ENCODE measurements at places on chromosomes 1 and 21.

- DNase-seq, result no peak
These were observed 66.4 kb upstream of the KLHDC7A start for GRCh38 chr1:18414321-18414720.

DNA sequence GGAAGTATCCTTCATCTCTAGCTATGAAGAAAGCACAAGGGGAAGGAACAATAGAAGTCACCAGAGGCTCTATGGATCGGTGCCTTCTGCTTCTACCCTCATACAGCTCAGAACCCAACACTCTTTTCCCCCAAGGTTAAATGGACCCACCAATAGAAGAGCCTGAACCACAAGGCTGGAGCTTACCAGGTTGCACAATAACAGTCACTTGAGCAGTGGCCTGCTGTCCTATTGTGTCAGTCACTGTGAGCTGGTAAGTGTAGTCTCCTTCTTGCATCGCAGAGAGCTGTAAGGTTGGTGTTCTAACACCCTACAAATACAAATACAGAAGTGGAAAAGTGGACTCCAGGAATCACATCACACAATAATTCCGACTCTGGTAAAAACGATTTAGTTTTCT, 103.0 kb downstream of the KIAA0319L start:
- DNase-seq, result no peak

DNA sequence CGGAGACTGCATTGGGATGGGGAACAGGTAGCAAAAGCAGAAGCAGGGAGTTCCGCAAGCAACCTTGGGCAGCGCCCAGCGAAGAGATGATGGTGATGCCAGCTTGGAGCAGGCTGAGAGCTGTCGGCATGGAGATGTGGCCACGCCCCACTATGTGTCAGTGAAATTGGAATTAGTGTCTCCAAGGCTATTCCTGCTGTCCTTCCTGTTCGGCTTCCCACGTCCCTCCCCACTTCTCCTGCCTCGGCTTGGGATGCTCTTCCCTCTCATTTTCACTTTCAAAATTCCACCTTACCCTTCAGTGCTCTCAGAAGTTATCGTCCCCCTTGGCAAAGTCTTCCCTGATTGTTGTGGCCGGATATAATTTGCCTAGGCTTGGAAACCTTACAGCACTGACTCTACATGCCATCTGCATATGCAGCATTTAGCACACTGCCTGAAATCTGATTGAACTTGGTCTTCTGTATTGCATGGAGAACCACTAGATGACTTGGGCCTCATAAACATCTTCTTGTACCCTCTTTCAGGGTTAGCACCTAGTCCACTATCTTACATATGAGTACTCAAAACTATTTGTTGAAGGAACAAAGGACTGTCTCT, 270.7 kb upstream of the RUNX1 start:
- no peak for DNase-seq

- peak; percentile 87 for DNase-seq
These were observed 5.1 kb upstream of the CLEC20A start for GRCh38 chr1:178501705-178502329.

DNA sequence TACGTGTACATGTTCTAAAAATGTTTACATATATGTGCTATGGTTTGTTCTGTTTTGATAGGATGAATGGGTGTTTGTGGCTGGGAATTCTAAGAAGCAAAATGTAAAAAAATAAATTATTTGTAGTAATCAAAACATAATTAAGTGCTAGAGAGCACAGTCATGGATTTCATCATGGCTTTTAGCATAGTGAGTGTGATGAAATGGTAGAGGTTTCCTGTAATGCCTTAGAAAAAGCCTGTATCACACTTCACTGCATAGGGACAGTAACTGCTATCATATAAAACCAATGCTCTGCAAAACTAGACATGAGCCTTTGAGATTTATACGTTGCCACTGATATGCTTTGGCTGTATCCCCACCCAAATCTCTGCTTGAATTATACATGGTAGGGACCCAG, 99.8 kb downstream of the PTGER3 start:
- DNase-seq, result no peak

- no peak for DNase-seq
These were observed 53.8 kb downstream of the STUM start for GRCh38 chr1:226602186-226603021.

GRCh38 chr1:49651136-49651535, 372.6 kb downstream of the AGBL4 start:
- DNase-seq, result no peak

- DNase-seq, result peak; percentile 86
These were observed 54.1 kb upstream of the SAMD11 start for GRCh38 chr1:869499-870244.

- DNase-seq, result no peak
These were observed 29.2 kb downstream of the CMPK1 start for GRCh38 chr1:47362828-47363227.

DNA sequence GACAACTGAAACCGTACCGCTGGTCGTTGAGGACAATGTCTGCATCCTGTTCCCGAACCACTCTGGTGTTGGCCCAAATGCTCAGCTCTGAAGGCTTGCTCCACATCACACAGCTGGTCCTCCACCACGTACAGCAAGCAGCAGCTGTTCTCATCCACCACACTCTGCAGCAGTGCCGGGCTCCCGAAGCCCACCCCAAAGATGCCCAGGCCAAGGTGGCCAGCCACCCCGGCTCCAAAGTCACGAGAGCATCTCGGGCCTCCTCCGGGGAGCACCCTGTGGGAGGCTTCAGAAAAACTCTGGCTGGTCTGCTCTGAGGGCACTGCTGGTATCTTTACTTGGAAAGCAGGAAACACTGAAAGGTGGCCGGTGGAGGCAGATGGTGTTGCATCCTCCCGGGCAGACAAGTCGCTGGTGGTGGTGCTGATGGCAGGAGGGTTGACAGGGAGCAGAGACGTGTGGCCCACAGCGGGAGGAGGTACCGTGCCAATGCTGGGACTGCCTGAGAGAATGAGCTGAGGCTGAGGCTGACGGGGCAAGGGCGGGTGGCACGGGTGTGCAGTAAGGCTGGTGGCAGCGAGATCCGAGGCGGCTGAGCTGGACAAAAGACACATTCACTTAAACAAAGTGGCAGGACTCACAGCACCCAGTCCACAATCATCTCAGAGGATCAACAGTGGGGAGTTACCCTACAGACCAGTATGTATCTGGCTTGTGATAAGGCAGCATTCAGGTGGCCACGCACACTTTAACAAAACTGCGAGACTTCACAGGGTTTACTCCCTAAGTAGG, 6.5 kb upstream of the CCDC27 start:
- DNase-seq, result no peak

- no peak for DNase-seq
These were observed 119.5 kb upstream of the CSF3R start for GRCh38 chr1:36602184-36602583.

DNA sequence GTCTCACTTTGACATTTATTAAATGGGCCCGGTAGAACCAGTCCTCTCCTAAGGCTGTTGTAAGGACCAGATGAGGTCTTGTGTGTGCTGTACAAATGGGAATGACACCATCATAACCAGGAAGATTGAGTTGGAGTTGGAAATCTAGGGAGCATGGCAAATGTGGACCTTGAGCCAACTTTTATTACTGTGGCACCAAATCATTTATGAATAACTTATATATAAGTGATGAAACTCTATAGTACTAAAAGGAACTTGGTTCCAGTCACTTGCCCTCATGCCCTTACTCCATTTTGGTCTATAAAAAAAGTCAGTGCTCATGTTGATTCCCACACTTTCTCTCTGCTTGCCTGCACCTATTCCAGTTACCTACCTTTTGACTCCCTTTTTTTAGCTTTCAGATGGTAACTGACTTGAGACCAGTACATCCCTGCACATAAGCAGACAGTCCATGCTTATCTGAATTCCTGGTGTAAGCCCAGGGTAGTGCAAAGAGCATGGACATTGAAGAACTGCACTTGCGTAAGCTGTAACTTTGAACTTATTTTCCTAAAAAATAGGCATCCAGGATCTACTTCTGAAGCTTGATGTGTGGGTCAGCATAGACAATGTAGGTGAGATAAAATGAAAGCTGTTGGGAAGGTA, 210.6 kb downstream of the PBX1 start:
- DNase-seq, result no peak

GRCh38 chr1:47351305-47351704, 17.7 kb downstream of the CMPK1 start:
- no peak for DNase-seq

DNA sequence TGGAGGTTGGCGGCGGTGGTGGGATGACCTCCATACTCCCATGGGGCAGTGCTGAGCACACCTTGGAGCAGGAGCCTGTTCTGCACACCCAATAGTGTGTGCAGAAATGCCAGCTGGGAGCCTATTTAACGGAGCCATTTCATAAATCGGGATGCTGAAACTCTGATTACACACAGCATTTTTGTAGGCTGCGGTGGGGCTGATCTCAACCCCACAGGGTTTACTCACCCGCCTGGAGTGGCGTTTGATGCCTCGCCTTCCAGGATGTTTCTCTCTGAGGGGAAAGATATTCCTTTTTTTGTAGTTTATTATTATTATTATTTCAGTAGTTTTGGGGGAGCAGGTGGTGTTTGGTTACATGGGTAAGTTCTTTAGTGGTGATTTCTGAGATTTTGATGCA, 82.6 kb upstream of the WDR26 start:
- DNase-seq, result no peak

DNA sequence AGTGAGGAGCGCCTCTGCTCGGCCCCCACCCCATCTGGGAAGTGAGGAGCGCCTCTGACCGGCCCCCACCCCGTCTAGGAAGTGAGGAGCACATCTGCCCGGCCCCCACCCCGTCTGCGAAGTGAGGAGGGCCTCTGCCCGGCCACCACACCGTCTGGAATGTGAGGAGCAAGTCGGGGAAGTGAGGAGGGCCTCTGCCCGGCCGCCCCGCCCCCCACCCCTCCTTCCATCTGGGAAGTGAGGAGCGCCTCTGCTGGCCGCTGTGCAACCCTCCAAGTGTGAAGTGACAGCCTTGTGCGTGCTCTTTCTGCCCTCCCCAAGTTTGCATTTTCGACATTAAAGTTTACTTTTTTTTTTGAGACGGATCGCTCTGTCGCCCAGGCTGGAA, 5.1 kb upstream of the ZZZ3 start:
- DNase-seq, result no peak

DNA sequence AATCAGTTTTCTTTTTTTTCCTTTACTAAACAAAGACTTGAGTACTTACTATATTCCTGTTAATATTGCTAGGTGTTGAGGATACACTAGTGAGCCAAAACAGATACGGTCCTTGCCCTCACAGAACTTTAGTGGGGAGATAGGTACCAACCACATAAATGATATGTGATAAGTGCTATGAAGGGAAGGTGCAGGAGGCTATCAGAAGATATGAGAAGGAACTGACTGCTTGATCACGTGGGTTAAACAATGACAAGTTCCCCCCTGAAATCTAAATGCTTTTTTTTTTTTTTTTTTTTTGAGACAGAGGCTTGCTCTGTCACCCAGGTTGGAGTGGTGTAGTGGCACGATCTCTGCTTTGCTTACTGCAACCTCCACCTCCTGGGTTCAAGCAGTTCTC, 25.0 kb downstream of the RBM15 start:
- no peak for DNase-seq

DNA sequence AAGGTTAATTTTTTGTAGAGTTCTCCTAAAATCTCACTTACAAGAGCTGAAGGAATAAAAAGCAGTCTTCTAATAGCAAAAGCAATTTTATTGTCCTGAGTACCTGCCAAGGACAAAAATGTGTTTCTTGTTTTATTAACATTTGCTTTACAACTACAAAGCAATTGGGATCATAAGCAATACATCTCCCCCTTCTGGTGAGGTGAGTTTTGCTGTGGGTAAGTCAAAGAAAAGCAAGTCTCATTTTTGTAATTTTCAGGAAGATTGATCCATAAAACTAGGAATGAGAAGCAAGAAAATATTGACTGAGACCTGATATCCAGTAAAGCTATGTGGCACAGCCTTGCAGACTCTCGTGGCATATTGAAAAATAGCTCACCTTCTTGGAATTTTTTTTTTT, 2162.7 kb downstream of the NCAM2 start:
- DNase-seq, result no peak

DNA sequence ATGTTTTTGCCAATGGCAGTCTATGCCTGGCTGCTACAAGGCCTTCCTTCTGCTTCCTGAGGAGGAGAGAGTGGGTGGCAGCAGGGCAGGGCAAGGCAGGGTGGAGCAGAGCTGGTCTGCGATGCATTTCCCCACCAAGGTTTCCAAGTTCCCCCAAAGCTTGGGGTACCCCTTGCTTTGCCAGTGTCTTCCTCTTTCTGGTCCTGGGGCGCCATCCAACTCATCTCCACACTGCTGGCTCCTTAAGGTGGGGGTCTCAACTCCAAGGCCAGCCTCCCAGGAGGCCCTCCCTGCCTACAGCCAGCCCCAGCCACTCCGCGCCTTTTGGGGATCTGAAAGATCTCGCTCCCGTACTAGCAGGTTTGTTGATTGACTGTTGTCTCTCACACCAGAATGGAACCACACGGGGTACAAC, 3.9 kb upstream of the SKI start:
- DNase-seq, result no peak

All from GM13976 (cell line).